Thoracic aorta (tissue), 2 donors: ENCODE measurements at places on chromosomes 12 and 14. TPM values are rescaled to one million over a fixed set of nuclear protein-coding genes. Genes with fewer than 3 reads are reported as not detected.

DNA sequence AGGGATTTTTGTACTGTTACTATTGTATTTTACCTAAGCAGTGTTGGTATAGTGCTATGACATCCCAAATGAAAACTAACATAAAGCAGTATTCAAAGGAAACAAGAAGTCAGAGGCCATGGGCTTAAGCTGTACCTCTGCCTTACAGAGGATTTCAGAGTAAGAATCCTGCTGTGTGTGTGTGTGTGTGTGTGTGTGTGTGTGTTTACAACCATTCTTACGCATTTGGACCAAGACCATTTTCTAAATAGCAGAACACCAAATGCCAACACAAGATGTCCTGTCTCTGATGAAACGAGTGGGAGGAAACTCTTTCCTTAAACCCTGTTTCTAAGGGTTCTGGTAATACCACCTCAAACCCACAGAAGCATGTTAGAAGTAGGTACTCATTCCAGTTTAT lies 64.4 kb downstream of the PPP1R36 start:
- no peak for DNase-seq

DNA sequence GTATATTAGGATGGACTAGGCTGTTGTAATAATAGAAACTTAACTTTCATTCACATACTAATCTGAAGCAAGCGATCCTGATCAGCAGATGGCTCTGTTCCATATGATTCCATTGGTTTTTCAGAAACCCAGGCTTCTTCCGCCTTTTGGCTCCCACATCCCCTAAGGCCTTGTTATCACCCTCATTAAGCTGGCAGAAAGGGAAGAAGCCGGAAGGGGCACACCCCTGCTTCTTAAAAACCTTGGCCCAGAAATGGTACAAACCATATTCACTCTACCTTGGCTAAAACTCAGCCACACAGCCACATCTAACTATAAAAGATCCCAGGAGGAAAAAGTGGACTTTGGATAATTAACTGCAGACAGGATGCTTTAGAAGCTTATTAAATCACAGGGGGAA lies 329.2 kb downstream of the PCNX1 start:
- no peak for DNase-seq

LTBP2 gene
- total RNA-seq: 973 TPM

DNA sequence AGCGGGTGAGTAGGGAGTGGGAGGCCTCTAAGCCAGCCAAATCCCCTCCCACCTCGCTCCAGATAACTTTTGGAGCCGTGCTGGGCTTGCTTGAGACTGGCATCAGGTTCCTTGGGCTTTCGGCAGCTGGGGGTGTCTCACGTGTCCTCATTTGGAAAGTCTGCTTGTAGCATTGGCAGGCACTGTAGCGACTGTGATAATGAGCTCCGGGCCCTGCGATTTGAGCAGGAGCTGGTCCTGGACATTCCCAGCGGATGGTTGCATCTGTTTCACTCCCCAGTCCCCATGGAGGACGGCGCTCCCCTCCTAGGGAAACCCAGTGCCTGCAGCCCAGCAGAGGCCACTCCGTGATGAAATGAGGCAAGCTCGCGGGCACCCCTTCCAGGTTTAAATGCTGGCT lies 49.4 kb downstream of the DGLUCY start:
- DNase-seq: no peak

CLEC4D gene
- not detected for total RNA-seq

GRCh38 chr12:101414533-101415119 lies 7.1 kb upstream of the ARL1 start:
- DNase-seq: no peak

DNA sequence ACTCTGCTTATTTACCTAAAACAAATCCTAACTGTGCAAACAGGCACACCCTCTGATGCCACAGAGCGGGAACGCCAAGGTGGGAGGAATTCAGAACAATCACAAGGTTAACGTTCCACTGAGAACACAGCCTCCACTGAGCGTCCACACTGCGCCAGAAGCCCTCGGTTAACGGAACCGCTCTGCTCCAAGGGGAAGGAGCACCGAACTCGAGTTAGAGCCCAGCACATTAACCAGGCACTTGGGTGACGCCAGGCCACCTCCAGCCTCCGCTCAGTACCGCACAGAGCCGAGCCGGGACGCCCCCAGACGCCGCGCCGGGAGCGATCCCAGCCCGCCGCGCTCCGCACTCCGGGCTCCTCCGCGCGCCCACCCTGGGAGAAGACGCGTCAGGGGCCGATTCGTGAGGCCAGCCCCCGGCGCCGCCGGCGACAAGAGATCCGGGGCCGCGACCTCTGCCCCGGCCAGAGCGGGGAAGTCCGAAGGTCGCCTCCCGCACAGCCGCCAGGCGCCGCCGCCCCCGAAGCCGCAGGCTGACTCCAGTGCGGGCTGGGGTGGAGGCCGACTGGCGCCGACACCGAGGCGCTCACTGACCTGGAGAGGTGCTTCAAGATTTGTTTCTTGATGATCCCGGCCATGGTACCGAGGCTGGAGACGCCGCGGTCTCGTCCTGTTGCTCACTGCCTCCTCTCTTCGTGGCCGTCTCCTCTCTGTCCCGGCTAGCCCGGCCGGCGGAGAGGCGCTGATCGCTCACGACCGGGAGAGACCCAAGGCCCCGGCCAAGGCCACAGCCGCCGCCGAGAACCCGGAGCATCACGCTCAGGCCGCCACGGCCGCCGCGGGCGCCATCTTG lies 450 bp downstream of the BLTP3B start:
- no peak for DNase-seq

- no peak for DNase-seq
Measured at GRCh38 chr14:76742966-76743365, 18.3 kb upstream of the VASH1 start.

KRT6C gene
- not detected for total RNA-seq

DNA sequence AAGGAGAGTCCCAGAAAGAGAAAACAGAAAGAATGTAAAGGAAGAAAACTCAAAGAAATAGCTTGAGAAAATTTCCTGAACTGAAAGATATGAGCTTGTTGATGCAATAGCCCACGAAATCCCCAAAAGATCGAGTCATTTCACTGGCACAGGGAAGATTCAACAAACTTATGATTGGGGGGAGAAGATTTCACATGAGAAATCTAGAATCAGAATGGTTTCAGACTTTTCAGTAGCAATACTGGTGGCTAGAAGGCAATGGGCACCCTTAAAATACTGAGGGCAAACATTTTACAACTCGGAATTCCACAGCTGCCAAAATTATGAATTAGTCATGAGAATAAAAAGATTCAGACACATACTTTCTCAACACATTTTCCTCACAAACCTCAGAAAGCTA lies 8.9 kb upstream of the KRT7 start:
- no peak for DNase-seq
